CD4-positive, alpha-beta memory T cell (primary cell): ENCODE measurements at places on chromosomes 16 and 17. TPM values are rescaled to one million over a fixed set of nuclear protein-coding genes. Genes with fewer than 3 reads are reported as not detected.

The PITPNM3 gene
- total RNA-seq = 0.29 TPM

The CACNG1 gene
- total RNA-seq = not detected

The AANAT gene
- total RNA-seq = not detected

The THUMPD1 gene
- 74.4 TPM for total RNA-seq

The KRTAP9-8 gene
- total RNA-seq = not detected

The ASPA gene
- total RNA-seq = not detected

The LYZL6 gene
- not detected for total RNA-seq

The OR1A1 gene
- not detected for total RNA-seq

GRCh38 chr17:38982858-38983746 is 15.9 kb upstream of the FBXO47 start:
- no peaks in the 10 kb centered on the region for H3K36me3 ChIP-seq
- H3K27ac ChIP-seq = no peak overlapping the region
- no peaks in the 10 kb centered on the region for H3K4me1 ChIP-seq
- H3K4me3 ChIP-seq = no peak overlapping the region

GRCh38 chr17:44095647-44096496 is 25.3 kb downstream of the G6PC3 start:
- DNase-seq = peak; percentile 20
- no peak overlapping the region for H3K4me3 ChIP-seq
- no peaks in the 10 kb centered on the region for H3K27me3 ChIP-seq
- H3K27ac ChIP-seq = no peak overlapping the region
- H3K36me3 ChIP-seq = no peaks in the 10 kb centered on the region

- H3K4me1 ChIP-seq = peaks cover 47% of the 10 kb centered on the region
- no peaks in the 10 kb centered on the region for H3K27me3 ChIP-seq
- no peak for DNase-seq
- H3K36me3 ChIP-seq = no peaks in the 10 kb centered on the region
- H3K4me3 ChIP-seq = no peak overlapping the region
- H3K27ac ChIP-seq = no peak overlapping the region
Measured at GRCh38 chr16:69568676-69569075, 2.9 kb downstream of the NFAT5 start.

DNA sequence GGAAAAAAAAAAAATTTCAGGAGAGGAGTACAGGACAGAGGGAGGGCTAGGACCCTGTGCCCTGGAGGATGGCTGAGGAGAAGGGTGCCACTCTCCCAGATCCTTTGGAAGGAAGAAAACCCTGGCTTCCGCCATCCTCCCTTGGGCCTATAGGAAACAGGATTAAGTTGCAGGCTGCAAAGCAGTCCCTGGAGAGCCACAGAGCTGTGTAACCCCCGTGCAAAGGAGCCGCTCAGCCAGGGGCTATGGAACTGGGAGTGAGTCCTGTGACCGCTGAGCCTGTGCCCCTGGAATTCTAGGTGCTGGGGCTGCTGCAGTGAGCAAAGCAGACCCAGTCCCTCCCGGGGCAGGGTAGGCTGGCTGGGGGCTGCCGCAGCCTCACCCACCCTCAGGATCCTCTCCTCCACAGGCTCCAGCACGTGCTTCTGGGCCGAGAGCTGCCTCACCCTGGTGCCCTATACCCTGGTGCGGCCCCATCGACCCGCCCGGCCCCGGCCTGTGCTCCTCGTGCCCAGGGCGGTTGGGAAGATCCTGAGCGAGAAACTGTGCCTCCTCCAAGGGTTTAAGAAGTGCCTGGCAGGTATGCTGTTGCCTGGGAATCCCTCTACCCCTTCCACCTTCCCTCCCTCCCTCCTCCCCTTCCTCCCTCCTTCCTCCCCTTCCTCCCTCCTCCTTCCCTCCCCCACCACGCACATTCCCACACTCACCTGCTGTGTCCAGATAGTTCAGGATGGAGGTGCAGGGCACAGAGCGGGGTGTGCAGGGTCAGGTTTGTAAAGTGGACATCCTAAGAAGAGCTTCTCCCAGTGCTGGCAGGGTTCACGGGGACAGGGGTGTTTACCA is 15.3 kb downstream of the SGSH start:
- H3K36me3 ChIP-seq = peaks cover 6% of the 10 kb centered on the region
- no peak for DNase-seq
- no peak overlapping the region for H3K27ac ChIP-seq
- H3K4me1 ChIP-seq = no peaks in the 10 kb centered on the region

- peaks cover 22% of the 10 kb centered on the region for H3K36me3 ChIP-seq
- H3K4me3 ChIP-seq = no peak overlapping the region
- H3K27me3 ChIP-seq = no peaks in the 10 kb centered on the region
- H3K4me1 ChIP-seq = no peaks in the 10 kb centered on the region
- no peak overlapping the region for H3K27ac ChIP-seq
Measured at GRCh38 chr17:1077581-1077985, 80.7 kb downstream of the TIMM22 start.

DNA sequence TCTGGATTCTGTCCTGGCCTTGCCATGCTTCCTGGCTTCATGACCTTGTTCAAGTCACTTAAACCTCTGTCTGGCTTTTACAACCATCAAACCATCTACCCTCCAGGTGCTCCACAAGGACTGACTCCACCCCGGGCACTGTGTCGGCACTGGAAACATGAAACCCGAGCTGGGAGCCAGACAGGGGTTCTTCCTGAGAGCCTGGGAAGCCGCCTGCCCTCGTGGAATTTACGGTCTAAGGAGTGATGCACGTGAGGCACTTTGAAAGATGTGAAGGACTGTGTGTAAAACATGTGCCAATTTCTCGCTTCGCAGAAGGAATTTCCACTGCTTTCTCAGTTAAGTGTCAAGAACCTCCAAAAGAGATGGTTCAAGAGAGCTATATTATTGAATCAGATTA is 11.6 kb downstream of the CDK5R1 start:
- no peak for DNase-seq
- H3K27me3 ChIP-seq = no peaks in the 10 kb centered on the region
- no peaks in the 10 kb centered on the region for H3K36me3 ChIP-seq
- H3K4me1 ChIP-seq = peaks cover 40% of the 10 kb centered on the region

DNA sequence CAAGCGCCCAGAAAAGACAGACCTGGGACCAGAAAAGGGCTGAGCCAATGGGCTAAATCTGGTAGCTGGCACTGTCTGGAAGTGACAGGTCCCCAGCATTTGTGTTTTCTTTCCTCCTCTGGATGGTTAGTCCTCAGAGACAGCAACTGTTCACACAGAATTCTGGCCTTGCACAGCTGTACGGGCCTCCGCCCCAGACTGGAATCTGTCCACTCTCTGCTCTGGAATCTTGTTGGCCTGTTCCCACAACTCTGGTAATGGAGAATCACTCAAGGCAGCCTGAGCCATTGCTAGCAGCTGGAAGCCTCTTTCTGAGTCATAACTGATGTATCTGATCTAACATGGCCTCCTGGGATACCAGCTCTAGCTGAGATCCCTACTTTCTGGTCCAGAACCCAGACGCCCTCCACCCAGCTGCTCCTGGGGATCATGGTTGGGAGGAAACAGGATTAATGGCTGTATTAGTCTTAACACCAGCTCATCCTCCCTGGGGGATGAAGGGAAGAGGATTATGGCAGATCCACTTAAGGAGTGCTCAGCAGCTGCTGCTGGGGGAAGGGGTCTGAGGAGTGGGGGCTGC is 9.1 kb downstream of the ZNF668 start:
- peaks cover 47% of the 10 kb centered on the region for H3K4me1 ChIP-seq
- H3K27me3 ChIP-seq = no peaks in the 10 kb centered on the region
- peak overlapping the region; percentile 9 for H3K27ac ChIP-seq

- no peak for DNase-seq
- H3K4me1 ChIP-seq = no peaks in the 10 kb centered on the region
- no peaks in the 10 kb centered on the region for H3K36me3 ChIP-seq
- H3K4me3 ChIP-seq = no peak overlapping the region
Measured at GRCh38 chr16:55189682-55190636, 134.0 kb upstream of the IRX6 start.

DNA sequence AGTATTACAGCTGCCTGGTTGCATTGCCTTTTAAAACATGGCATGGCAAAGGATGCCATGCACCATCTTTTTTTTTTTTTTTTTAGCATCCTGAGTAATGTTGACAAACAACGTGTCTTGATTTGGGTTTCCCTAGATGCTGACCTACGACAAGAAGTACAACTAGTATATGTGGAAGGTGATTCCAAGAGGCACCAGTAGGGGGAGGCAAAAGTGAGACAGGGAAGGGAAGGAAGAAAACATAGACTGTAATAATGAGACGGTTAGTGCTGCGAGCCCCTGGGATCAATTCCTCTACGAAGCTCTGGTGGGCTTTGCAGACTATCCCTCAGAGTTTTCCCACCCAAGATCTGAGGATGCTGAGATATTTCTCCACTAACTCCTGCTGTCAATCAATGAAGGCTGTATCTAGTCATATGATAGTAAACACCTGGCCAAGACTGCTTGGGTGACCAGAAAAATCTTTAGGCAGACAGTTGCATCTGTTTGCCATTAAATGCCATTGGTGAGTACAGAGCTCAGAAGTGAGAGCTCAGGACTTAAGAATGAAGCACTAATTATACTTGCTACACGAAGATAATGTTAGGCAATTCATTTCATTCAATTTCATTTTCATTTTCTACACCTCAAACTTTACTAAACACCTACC is 458.6 kb upstream of the GOT2 start:
- DNase-seq = no peak
- no peak overlapping the region for H3K4me3 ChIP-seq
- H3K27me3 ChIP-seq = no peaks in the 10 kb centered on the region
- H3K36me3 ChIP-seq = no peaks in the 10 kb centered on the region
- H3K4me1 ChIP-seq = no peaks in the 10 kb centered on the region

GRCh38 chr16:12059216-12059769 is 82.8 kb downstream of the SNX29 start:
- no peak for DNase-seq
- H3K27ac ChIP-seq = no peak overlapping the region
- no peaks in the 10 kb centered on the region for H3K36me3 ChIP-seq
- H3K4me3 ChIP-seq = no peak overlapping the region

GRCh38 chr17:67476787-67477335 is 99.8 kb downstream of the PITPNC1 start:
- no peaks in the 10 kb centered on the region for H3K27me3 ChIP-seq
- H3K4me1 ChIP-seq = peaks cover 61% of the 10 kb centered on the region
- H3K27ac ChIP-seq = peak overlapping the region; percentile 55
- no peak overlapping the region for H3K4me3 ChIP-seq
- no peaks in the 10 kb centered on the region for H3K36me3 ChIP-seq

- H3K27me3 ChIP-seq = no peaks in the 10 kb centered on the region
- no peaks in the 10 kb centered on the region for H3K36me3 ChIP-seq
- H3K4me3 ChIP-seq = no peak overlapping the region
- H3K27ac ChIP-seq = no peak overlapping the region
- no peaks in the 10 kb centered on the region for H3K4me1 ChIP-seq
- no peak for DNase-seq
Measured at GRCh38 chr17:51802544-51802943, 356.0 kb downstream of the CA10 start.

- no peak overlapping the region for H3K4me3 ChIP-seq
- no peaks in the 10 kb centered on the region for H3K27me3 ChIP-seq
- no peak for DNase-seq
- peaks cover 15% of the 10 kb centered on the region for H3K36me3 ChIP-seq
- peak overlapping the region; percentile 45 for H3K27ac ChIP-seq
Measured at GRCh38 chr16:10965440-10966061, 21.2 kb downstream of the CLEC16A start.

GRCh38 chr17:56610321-56610720 is 16.8 kb downstream of the NOG start:
- H3K4me3 ChIP-seq = no peak overlapping the region
- no peaks in the 10 kb centered on the region for H3K36me3 ChIP-seq
- H3K4me1 ChIP-seq = no peaks in the 10 kb centered on the region
- no peaks in the 10 kb centered on the region for H3K27me3 ChIP-seq
- H3K27ac ChIP-seq = no peak overlapping the region

GRCh38 chr17:42844271-42844670 is at the start of gene AOC2:
Gene AOC2 (plus strand): TSS chr17:42844580. CDS start chr17:42844627, 47 bp downstream.
- no peak for DNase-seq
- H3K27me3 ChIP-seq = no peaks in the 10 kb centered on the region
- H3K4me1 ChIP-seq = no peaks in the 10 kb centered on the region
- no peak within 1 kb of the TSS for H3K27ac ChIP-seq
